Temporal lobe (tissue), 4 donors: ENCODE measurements at places on chromosomes 6 and 20. TPM values are rescaled to one million over a fixed set of nuclear protein-coding genes. Genes with fewer than 3 reads are reported as not detected.

DACT2 gene
- total RNA-seq, result 1.7 TPM

PTCRA gene
- total RNA-seq, result not detected

NKX2-4 gene
- not detected for total RNA-seq

ABRACL gene
- 22.4 TPM for total RNA-seq

TNFAIP3 gene
- total RNA-seq, result 1.7 TPM

MLIP gene
- 5.9 TPM for total RNA-seq

CTCFL gene
- not detected for total RNA-seq
